Left cardiac atrium (tissue), 4 donors: ENCODE measurements at places on chromosomes 16 and 17.
A peak's percentile ranks its signal among the peaks of the same experiment; 100 is the strongest.

GRCh38 chr17:20944014-20944865 lies 98.6 kb downstream of the USP22 start:
- no peak for DNase-seq

- DNase-seq = no peak
Measured at GRCh38 chr16:68049449-68049848, 26.4 kb downstream of the DUS2 start.

- no peak for DNase-seq
Measured at GRCh38 chr17:62720126-62720850, 87.8 kb downstream of the MARCHF10 start.

GRCh38 chr16:29977063-29977825 lies 3.6 kb downstream of the TAOK2 start:
- DNase-seq = no peak

DNA sequence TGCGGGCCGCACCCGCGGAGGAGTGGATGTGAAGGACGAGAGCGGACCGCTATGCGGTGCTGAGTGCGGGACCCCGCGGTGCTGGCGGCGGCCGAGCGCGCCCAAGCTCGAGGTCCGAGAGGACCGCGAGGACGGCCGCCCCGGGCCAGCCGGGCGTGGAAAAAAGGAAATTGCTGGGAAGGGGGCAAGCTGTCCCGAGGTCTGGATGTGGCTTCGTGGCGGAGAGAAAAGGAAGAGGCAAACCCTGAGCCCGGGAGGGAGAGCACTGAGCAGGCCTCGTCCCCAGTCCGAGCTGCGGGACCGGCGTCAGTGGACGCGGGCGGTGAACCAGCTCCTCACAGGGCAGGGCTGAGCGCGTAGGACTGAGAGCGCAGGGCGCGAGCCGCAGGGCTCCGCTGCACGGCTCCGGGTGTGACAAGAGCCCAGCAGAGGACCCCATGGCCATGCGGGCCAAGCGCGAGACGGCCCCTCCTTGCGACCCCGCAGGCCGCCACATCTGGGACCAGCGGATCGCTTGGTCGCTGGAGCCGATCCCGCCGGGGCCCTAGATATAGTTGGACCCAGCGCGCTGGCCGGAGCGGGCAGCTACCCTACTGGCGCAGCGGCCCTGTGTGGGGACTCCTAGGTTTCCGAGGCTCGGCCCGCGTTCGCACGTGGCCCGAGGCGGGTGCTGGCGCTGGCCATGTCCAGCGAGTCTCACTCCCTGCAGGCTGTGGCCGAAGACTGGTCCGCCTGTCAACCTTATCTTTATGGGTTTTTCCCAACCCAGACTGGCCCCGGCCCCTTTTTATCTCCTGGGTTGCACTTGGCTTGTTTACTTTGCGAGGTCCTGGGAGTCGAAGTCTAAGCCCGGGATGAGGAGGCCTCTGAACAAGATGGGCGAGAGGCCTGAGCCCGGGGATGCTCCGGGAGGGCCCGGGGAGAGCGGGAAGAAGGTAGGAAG lies 2.4 kb downstream of the TBX4 start:
- DNase-seq = no peak

- no peak for DNase-seq
Measured at GRCh38 chr17:36133602-36134236, 30.1 kb downstream of the CCL4 start.

DNA sequence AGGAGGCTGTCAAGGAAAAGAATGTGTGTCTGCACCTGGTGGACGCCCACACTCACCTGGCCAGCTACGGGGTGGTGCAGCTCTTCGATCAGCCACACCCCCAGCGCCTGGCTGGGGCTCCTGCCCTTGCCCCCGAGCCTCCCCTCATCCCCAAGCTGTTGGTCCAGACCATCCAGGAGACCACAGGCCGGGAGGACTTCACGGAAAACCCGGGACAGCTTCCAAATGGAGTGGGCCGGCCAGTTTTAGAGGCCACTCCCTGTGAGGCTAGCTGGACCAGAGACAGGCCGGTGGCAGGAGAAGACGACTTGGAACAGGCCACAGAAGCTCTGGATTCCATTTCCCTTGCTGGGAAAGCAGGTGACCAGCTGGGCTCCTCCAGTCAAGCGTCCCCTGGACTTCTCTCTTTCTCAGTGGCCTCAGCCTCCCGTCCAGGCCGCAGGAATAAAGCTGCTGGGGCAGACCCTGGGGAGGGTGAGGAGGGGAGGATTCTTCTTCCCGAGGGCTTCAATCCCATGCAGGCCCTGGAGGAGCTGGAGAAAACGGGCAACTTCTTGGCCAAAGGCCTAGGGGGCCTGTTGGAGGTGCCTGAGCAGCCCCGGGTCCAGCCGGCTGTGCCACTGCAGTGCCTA lies 2.2 kb downstream of the WDR81 start:
- DNase-seq = no peak

- no peak for DNase-seq
Measured at GRCh38 chr16:19090916-19091315, 22.8 kb upstream of the ITPRIPL2 start.

- DNase-seq = no peak
Measured at GRCh38 chr17:12537436-12537835, 128.3 kb upstream of the MYOCD start.

DNA sequence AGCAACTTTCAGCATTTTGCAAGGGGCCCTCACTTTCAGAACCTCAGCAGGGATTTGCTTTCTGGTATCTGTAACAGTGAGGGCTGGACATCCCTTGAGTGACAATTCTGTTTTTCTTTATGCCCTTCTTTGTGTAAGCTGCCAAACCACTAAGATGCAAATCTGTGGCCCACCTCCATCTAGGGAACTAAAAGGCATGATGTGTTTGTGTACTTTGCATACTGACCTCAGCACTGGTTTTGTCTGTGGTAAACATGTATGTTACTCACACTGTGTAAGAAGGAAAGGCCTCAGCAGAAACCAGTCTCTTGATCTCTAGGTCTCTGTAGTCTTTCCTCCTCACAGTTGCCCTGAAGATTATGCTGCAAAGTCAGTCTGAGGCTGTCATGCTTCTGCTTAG lies 396.6 kb upstream of the DYNLRB2 start:
- no peak for DNase-seq

- DNase-seq = no peak
Measured at GRCh38 chr17:14784997-14785696, 480.0 kb downstream of the PMP22 start.

GRCh38 chr17:64461788-64462187 lies 12.9 kb downstream of the MILR1 start:
- no peak for DNase-seq

DNA sequence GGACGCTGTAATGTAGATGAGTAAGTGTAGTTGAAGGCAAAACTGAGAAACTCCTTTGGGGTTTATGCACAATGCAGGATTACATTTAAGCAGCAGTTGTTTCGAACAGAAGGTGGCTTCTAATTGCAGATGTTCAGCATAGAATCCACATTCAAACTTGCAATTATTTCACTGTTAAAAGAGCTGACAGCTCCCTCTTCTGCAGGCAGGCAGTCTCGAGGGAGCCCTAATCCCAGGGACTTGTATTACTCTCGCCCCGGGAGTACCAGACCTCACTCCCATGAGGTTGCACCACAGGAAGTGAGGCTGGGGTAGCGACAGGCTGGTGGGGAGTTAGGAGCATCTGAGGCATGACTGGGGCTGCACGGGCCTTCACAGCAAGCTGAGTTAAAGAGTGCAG lies 484.3 kb upstream of the EEF2KMT start:
- DNase-seq = no peak

DNA sequence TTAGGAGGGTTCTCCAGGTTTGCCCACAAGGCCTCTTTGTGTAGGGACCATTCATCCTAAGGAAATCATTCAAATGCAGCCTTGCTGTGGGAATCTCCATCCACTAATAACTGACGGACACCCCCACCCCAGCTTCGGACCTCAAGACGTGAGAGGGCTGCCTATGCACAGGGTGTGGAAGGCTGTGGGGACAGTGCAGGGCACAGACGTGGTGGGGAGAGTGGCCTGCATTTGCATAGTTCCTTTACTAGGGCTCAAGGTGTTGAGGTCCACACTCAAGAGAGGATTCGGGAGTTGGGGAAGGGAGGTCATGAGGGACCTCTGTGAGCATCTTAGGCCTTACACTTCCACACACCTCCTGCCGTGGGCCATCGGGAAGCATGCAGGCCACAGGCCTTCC lies 9.8 kb downstream of the DUSP3 start:
- DNase-seq = no peak

- DNase-seq = no peak
Measured at GRCh38 chr17:47744168-47745036, 11.4 kb downstream of the TBX21 start.

DNA sequence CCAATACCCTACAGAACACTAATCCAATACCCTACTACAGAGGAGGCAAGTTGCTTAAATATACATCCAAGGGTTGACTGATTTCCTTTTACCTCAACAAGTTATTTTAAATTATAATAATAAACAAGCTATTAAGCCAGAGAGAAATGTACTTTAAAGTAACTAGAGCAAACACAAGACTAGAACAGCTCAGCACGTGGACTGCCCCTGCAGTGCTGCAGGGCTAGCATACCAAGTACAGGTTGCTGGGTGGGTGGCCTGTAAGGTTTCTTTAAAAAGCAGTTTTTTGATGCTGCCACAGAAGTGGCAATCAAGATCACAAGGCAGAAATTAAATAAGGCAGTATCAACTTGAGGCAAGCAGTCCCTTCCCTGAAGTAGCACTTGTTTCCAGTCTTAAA lies 63.5 kb downstream of the PARN start:
- DNase-seq = no peak

- no peak for DNase-seq
Measured at GRCh38 chr17:56937687-56938086, 23.2 kb downstream of the COIL start.

- peak; percentile 80 for DNase-seq
Measured at GRCh38 chr16:75244225-75244809, 7.1 kb downstream of the BCAR1 start.

GRCh38 chr17:48258331-48258730 lies 150.8 kb downstream of the SNX11 start:
- DNase-seq = no peak

GRCh38 chr17:1090465-1091189 lies 89.2 kb downstream of the ABR start:
- DNase-seq = no peak

- DNase-seq = no peak
Measured at GRCh38 chr16:49594685-49595498, 221.3 kb downstream of the C16orf78 start.

DNA sequence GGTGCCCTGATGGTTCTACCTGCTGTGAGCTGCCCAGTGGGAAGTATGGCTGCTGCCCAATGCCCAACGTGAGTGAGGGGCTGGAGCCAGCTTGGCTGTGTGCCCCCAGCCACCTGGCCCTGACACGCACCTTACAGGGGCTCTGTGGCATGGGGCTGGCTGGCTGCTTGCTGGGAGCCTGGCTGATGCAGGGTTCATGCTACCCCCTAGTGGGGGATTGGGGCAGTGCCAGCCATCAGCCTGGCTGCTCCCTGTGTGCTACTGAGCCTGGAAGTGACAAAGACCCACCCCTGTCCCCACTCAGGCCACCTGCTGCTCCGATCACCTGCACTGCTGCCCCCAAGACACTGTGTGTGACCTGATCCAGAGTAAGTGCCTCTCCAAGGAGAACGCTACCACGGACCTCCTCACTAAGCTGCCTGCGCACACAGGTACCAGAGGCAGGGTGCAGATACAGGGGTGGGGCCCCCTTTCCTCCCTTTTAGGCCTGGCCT lies 5.7 kb downstream of the GRN start:
- DNase-seq = peak; percentile 77

GRCh38 chr16:55513616-55514015 lies 4.7 kb downstream of the LPCAT2 start:
- DNase-seq = no peak

GRCh38 chr16:88769617-88770460 lies 15.2 kb downstream of the PIEZO1 start:
- DNase-seq = no peak

DNA sequence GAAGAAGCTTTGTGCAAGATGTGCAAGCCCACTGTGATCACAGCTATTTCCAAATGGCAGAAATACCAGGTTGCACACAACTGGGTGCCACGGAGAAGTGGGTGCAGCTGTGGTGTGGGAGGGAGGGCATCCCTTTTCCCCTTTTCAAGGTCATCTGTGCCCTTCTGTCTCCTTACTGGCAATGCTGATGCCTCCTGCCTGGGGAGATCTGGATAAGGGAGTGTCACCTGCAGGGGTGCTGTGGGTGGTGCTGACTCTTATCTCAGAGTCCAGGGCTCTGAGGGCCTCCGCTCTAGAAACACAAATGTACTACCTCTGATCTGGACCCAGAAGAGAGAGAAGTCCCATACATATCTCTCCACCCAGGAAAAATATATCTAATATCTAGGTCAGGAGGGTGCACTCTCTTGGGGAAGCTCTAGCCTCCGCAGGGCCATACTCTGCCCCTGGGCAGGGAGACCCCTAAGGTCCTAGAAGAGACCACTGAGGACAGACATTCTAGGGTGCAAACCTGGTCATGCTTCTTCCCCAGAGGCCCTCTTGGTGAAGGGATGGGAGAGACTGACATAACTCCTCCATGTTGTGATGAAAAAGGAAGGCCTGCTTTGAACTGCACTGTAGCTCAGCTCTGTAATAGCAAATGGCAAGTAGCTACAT lies 18.5 kb downstream of the NPRL3 start:
- no peak for DNase-seq

DNA sequence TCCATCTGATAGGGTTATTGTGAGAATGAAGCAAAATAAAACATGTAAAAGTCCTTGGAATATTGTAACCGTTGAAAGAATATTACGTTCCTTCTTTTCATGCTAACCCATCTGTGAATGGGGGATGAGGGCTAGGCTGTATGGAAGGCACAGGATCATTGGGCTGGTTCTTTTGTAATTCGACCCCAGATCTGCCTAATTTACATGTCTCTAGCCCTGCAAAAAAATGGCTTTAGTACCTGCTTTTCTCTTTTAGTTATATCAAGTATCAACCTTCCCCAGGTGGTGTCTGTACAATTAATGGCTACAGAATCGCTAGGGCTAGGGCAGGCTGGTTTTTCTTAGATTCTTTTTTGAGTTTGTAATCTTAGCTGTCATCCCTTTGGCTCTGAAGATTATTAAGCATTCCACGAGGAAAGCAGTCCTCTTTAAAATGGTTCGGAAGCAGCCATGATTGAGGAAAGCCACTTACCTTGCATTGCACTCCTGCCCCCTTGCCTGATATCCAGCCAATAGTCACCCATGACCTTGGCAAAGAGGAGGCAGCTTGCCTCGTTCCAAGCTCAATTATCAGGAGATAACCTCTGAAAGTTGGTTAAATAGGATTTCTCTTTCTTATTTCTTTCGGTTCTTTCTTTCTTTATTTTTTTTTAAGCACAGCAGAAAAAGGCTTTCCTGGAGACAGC lies 153.9 kb upstream of the ZKSCAN2 start:
- no peak for DNase-seq

- DNase-seq = no peak
Measured at GRCh38 chr17:54680410-54680809, 220.2 kb upstream of the TOM1L1 start.

DNA sequence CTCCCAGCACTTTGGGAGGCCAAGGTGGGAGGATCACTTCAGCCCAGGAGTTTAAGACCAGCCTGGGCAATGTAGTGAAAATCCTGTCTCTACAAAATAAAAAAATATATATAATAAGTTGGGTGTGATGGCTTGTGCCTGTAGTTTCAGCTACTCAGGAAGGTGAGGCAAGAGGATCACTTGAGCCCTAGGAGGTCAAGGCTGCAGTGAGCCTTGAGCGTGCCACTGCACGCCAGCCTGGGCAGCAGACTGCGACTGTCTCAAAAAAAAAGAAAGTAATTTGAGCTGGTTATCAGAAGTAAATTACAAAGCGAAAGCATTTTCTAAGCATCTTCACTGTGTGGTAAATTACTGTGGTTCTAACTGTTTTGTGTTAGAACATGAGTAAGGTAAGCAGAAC lies 66.2 kb downstream of the NQO1 start:
- no peak for DNase-seq
